CD4-positive, alpha-beta T cell treated with Interferon alpha-2 for 1 hour (primary cell): ENCODE measurements at places on chromosomes 11 and 22.

DNA sequence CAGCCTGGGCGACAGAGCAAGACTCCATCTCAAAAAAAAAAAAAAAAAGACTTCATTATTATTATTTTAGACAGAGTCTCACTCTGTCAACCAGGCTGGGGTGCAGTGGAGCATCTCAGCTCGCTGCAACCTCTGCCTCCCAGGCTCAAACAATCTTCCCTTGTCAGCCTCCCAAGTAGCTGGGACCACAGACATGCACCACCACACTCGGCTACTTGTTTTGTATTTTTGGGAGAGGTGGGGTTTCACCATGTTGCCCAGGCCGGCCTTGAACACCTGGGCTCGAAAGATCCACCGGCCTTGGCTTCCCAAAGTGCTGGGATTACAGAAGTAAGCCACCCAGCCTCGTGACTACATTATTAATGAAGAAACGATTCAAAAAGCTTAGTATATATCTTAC, 5.3 kb upstream of the TYMP start:
- DNase-seq = no peak

GRCh38 chr11:33779849-33780528, 5.7 kb upstream of the FBXO3 start:
- DNase-seq = no peak

DNA sequence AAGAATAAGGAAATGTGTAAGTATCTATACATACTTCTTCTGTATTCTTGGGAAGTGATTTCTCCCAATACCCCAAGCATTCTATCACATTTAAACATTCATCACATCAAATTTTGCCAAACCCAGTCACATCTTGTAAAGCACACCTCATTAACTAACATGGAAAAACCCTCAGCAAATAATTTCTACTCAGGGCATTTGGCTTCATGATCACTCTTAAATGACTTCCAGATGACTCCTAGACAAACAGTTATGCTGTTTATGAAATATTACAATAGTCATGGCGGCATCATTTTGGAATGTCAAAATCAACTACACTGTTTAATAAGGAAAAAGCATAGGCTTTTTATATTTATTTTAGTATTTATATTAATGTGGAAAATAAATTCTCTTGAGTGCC, 47.3 kb upstream of the CCDC34 start:
- DNase-seq = no peak

DNA sequence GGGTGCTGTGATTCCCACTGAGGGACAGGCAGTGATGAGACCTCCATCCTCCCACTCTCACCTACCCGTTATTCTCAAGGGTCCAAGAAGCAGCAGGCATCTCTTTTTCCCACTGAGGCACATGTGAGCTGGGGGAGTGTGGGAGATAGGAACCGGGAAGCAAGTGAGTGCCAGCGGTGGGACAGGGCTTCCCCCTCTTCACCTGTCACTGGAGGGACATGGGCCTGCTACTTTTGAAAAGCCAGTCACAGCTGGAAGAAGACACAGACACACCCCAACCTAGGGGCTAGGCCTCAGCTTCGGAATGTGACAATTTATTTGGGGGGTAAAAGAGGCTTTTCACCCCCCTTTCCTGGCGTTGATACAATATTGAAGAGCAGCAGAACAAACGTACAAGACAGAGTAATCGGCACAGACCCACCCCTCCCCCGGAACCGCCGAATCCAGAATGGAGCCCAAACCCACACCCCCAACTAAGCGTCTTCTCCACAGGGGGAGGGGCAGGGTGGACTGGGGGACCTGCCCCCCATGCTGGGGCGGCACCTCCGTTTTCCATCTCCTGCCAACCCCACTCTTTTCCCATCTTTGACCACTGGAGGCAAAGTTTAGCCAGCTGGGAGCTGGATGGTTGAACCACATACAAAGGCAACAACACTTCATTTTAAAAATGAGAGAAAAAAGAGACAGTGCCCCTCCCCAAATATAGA, 10.7 kb downstream of the CBX6 start:
- no peak for DNase-seq

GRCh38 chr22:38873469-38874411, 1.7 kb upstream of the CBX6 start:
- no peak for DNase-seq

- DNase-seq = no peak
These were observed 55.9 kb downstream of the CERK start for GRCh38 chr22:46682011-46682731.

- no peak for DNase-seq
These were observed 48.7 kb downstream of the CYTH4 start for GRCh38 chr22:37331034-37331428.

- DNase-seq = no peak
These were observed 8.5 kb downstream of the FHIP1B start for GRCh38 chr11:6225896-6226295.
